Pancreas (tissue), 10 donors: ENCODE measurements at places on chromosomes 3 and 15. TPM values are rescaled to one million over a fixed set of nuclear protein-coding genes. Genes with fewer than 3 reads are reported as not detected.

SEMA3F gene
- total RNA-seq: 2.8 TPM

SLCO2A1 gene
- total RNA-seq: 16.8 TPM

RPL22L1 gene
- total RNA-seq: 10.4 TPM

PSMA4 gene
- total RNA-seq: 53.3 TPM

GOLGA6B gene
- not detected for total RNA-seq

PLSCR2 gene
- 0.40 TPM for total RNA-seq

CFAP20DC gene
- total RNA-seq: 0.28 TPM

ONECUT1 gene
- total RNA-seq: 37.5 TPM

TRIM42 gene
- not detected for total RNA-seq

- no peak for DNase-seq
These were observed 35.1 kb downstream of the HGD start for GRCh38 chr3:120646771-120647432.

GRCh38 chr3:24177201-24177600 is 232.1 kb downstream of the NR1D2 start:
- DNase-seq: no peak

GRCh38 chr15:62090988-62091387 is 24.2 kb downstream of the C2CD4A start:
- no peak for DNase-seq

GRCh38 chr3:140500473-140500872 is 177.4 kb upstream of the TRIM42 start:
- DNase-seq: no peak

GRCh38 chr15:62756326-62756994 is 286.1 kb upstream of the TPM1 start:
- DNase-seq: no peak

DNA sequence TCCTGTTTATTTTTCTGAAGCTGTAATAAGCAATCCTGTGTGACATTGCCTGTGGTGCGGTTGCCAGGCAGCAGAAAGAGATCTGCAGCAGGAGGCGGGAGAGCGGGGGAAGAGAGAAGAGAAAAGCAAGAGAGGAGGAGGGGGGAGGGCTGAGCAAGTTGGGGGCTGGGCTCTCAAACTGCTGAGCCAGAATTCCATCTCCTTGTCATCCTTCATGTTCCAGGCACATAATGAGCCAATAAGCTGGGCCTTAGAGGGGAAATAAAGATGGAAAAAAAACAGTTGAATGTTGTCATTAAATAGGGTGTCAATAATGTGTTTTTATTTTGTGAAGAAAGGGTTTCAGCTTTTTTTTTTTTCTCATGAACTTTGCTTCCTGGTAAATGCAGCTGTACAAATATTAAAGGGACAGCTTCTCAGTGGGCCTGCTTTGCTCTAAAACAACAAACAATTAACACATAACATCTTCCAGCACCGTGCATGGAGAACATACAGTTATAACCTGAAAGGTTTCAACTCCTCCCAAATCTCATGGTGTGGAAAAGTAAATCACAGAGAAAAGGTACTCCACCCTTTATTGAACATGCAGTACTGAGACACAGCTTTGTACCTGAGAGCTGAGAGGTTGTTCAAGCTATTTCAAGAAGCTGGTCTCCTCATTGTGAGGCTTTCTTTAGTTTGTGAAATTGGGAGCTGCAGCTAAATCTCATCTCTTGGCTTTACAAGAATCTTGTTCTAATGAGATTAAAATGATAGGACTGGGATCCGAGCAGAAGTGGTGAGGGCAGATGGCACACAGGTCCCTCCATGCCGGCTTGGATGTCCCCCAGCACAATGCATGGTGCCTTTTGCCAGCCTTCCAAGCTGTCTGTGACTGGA is 451.1 kb upstream of the KCNMB2 start:
- peak; percentile 34 for DNase-seq

DNA sequence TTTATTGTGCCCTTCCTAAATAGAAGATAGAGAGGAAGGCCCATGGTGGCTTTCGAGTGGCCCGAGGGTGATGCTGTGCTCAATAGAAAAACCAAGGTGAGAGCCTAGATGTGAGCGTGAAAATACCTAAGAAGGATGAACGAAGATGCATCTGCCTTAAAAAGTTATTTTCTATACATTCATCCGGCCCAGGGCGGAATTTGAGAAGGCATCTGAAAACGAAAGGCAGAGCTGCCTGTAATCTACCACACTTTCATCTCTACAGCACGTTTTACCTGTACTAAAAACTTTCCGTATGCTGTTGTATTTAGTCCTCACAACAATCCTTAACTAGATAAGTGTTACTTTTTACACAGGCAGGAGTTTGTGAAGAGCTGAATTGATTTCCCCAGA is 1.4 kb downstream of the DUT start:
- DNase-seq: no peak

DNA sequence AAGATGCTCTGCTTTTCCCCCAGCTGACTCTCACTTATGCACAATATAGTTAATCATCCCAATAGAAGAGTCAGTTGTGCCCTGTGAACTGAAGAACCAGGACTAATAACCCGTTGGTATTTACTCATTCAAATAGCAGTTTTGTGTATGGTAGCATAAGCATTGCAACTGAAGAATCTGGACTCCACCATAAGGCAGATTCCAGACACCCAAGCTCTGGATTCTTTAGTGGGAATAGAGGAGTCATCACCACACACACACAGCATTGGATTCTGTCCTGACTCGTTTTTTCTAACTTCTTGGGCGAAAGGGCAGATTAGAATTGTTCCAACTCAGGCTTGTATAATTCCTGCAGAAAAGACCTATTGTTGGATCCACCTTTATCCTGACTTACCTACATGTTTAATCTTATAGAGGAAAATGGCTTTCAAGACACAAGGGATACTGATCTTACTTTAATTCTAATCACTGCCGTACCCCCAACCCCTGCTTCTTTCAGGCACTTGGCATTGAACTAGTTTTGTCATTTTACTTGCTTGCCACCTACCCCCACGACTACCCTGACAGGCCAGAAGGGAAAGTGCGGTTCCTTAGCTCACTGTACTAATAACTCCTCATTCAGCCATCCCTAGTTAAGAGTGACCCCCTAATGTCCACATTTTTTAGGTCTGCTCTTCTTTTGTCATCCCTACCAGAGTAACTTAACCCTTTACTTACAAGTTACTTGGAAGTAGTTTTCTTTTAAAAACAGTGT is 42.3 kb downstream of the NKIRAS1 start:
- DNase-seq: no peak

GRCh38 chr3:125310623-125311081 is 64.5 kb downstream of the ZNF148 start:
- no peak for DNase-seq

DNA sequence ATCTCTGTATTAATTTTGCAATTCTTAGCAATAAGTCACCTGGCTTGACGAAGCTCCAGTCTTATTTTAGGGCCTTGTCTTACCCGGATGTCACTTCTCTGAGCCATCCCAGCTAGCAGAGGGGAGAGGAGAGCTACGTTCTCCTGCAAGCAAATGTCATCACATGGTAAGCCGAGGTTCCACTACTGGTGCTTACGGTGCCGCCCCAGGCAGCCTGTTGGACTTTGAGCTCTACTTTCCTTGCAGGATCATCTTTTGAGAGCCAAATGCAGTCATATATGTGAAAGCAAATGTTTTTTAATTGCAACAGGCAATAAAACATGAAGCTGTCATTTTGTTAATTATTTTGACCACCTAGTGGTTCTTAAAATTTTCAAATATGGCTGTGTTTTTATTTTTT is 140.9 kb downstream of the FAM43A start:
- no peak for DNase-seq

- no peak for DNase-seq
These were observed 54.9 kb downstream of the HCN4 start for GRCh38 chr15:73313861-73314260.

DNA sequence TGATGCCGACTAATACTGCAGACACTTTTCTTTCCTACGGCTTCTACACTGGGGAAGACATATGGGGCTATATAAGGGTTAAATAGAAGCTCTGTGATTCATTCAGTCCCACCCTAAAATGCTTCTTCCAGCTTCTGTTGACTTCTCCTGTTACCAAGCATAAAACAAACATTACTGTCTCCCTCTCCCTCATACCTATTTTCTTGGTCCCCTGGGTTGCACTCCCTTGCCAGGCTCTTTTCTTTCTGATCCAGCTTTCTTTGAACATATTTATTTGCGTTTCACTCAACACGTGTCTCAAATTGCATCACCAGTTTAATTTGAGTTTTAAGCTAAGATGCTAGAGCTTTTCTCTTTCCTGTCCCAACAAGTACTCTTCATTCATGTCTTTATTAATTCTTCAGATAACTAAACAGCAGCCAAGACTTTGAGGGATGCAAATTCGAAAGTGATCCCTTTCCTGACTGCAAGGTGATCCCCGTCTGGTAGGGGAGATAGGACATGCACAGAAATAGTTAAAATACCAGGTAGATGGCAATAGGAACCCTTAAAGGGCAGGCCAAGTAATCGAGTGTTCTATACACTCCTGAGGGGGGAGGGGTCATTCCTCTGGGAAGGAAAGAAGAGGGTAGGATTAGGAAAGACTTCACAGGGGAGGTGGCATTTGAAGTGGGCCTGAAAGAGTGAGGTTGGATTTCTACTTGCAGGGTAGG is 198.6 kb upstream of the BCL6 start:
- DNase-seq: no peak

GRCh38 chr3:14900881-14901873 is 46.2 kb upstream of the NR2C2 start:
- DNase-seq: no peak

- no peak for DNase-seq
These were observed 107.3 kb upstream of the ANKRD28 start for GRCh38 chr3:15905041-15905440.

DNA sequence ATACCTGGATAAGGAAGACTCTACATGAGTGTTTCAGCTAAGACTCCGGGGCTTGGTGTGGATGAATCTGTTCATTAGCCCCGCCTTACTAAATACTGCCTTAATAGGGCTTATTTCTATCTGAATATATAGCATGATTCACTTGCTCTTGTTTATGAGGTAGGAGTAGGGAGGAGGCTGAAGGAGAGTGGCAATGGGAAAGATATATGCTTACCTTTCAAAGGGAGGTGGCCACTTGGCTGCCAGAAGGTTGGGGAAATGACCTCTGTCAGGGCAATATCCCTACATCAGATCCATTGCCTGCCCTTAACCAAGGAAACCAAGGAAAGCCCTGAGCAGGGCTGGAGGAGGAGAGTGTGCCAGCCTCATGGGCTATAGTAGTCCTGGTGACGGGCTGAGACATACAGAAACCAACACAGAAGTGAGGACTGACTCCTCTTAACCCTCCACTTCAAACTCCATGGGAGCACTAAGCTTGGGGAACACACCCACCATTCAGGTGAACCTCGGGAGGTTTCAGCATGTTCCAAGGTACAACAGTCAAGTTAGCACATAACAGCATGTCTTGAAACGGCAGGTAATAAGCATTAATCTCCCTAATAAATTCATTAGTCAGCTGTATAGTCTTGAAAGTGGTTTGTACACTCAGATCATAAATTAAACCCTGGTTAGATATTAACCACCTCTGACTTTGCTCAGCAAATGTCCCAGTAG is 80.1 kb downstream of the EOMES start:
- no peak for DNase-seq

GRCh38 chr3:52093756-52094545 is 37.6 kb upstream of the DUSP7 start:
- DNase-seq: peak; percentile 48

DNA sequence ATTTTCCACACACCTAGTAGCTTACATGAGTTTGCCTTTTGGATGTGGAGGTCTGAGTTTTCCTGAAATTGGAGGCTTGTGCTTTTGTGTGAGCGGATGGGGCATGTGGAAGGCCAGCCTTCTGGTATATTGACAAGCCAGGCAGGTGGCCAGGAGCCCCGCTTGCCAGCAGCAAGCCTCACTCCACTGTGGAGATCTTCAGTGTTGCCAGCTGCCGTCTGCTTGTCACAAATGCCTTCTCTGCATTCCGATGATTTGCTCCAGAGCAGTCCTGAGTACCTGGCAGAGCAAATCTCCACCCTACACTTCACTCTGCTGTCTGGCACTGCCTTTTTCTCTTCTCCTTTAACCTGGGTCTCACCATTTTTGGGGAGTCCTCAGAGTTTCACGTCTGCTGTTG is 29.1 kb upstream of the CHST2 start:
- no peak for DNase-seq

DNA sequence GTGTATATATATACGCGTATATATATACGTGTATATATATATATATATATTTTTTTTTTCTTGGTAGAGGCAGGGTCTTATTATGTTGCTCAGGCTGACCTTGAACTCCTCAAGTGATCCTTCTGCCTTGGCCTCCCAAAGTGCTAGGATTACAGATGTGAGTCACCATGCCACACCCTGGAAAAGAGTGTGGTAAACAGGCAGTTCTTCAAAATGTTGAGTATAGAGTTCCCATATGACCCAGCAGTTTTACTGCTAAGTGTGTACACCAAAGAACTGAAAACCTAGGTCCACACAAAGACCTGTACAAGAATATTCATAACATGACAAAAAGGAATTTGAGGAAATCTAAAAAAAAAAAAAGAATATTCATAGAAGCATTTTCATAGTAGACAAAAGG is 71.8 kb upstream of the GCNT3 start:
- DNase-seq: no peak

DNA sequence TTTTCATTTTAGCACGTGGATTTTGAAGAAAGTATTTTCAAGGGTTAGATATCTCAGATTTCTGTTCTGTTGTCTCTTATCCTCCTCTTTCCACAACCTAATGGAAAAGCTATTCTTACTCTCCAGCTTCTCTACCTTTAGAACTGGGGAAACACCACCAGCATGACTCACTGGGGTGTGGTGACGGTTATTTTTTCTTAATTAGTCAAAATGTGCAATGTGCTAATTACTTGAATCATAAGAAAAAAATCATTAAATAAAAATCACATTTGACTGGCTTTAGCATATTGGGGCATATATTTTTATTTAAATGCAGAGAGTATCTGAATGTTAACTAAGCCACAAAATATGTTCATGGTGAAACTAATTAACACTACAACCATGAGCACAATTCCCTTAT is 570.7 kb upstream of the AGTR1 start:
- DNase-seq: no peak

DNA sequence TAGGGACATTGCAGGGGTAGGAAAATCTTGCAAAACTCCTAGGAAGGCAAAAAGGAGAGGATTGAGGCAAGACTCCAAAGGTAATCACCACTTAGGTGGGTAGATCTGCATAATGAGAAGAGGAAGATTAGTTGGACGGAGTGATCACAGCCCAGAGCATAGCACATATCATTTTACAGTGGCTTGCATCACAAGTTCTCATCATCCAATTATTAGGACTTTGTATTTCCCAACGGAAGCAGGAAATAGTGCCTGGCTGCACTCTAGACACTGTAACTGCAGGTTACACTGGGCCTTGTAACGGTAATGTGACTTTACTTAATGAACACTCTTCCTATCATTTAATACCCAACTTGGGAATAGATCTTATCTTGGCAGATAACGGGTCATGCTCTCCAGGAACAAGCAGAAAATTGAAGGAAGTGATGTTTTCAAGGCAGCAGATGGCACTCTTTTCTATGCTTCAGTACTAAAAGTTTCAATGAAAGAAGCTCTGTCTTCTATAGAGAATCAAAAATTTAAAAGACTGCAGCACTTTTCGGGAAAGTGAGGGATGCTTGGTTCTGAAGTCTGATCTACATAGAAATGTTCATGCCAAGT is 101.9 kb upstream of the KCNMB2 start:
- DNase-seq: no peak
